Progenitor cell of endocrine pancreas (in vitro differentiated cells): ENCODE measurements at places on chromosomes 3 and 15.

GRCh38 chr15:94353488-94353820 lies 122.1 kb downstream of the MCTP2 start:
- DNase-seq, result no peak

- no peak for DNase-seq
Observed at GRCh38 chr15:70715840-70716485, 47.4 kb downstream of the UACA start.

DNA sequence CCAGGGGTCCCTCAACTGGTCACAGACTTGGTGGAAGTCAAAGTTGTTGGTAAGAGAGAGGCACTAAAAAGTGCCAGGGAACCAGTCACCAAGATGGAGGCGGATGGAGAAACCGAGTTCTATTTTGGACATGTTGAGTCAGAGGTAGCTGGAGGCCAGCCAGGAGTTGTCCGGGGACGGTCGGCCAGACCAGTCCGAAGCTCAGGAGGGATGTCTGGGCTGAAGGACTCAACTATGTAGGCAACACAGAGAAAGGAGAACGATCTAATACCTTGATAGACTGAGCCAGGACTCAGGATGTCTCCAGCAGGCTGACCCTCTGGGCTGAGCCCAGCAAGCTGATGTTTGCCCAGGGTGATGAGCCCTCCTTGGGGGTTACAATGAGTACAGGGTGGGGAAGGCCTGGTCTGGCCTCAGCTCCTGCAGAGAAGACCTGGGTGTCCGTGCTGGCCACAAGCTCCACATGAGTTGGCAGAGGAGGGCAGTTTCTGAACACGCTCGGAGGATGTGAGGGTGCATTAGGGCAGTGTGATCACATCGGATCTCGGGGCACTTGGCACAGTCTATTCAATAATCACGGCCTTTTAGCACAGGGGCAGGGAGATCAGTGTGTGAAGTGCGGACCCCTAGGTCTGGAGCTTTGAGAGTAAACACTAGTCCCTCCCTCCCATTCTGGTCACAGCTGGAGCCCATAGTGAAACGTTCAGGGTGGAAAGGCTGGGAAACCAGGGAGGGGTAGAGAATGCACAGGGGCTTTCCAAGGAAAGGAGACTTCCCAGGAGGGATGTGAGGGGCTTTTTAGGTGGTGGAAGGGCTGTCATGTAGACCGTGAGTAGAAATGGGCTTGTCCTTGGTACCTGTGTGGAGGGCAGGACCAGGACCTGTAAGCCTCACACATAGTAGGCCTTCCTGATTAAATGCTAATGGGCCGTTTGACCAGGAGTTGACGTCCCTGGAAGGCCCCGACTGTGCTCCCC lies 111.9 kb downstream of the ETFA start:
- DNase-seq, result no peak

DNA sequence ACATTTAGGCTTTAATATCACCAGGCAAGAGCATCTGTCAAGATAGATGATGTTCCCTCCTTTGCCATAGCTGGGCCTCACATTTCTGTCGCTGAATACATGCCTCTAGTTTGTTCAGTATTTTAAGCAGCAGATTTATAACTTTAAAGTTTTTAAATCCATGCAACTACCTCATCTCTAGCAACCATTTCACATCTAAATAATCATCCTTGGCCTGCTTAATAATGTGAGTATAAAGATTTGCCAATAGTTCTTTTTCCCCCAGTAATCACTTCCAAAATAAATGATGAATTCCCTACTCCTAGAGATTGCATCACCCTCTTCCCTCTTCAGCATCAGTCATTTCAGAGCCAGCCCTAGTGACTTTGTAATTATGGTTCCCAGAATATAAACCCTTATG lies 36.2 kb upstream of the FILIP1L start:
- no peak for DNase-seq

- no peak for DNase-seq
Observed at GRCh38 chr15:94099574-94099960, 131.8 kb upstream of the MCTP2 start.
